ENCODE measurements at places on chromosomes 7 and 10. TPM values are rescaled to one million over a fixed set of nuclear protein-coding genes. Genes with fewer than 3 reads are reported as not detected.

DNA sequence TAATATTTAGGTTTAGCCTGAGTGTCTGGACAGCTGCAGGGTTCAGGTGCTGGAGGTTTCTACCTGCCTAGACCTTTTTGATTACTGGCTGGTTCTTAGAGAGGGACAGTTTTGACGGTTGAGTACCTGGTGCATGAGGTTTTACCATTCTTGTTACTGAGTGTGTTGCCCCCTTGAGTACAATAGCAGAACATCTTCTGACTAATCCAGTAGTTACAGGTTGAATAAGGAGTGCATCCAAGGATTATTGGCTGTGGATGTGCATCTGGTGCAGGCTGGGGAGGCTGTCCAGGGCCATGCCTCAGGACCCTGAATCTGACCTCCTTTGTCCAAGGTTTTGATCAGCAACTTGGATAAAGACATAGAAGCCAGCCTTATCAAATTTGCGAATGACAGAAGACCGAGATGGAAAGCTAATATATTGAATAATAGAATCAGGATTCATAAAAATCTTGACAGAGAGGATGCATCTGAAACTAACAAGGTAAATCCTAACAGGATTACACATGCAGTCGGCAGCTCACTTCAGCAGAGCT, 23.1 kb downstream of the PLPP4 start:
- H3K36me3 ChIP-seq = no peaks in the 10 kb centered on the region
- no peak for DNase-seq
- H3K4me3 ChIP-seq = no peak overlapping the region
- no peak overlapping the region for H3K27ac ChIP-seq

- H3K36me3 ChIP-seq = no peaks in the 10 kb centered on the region
- peaks cover 100% of the 10 kb centered on the region for H3K27me3 ChIP-seq
- no peak for DNase-seq
Measured at GRCh38 chr10:101241840-101242707, 12.8 kb upstream of the LBX1 start.

- H3K27me3 ChIP-seq = no peaks in the 10 kb centered on the region
- H3K27ac ChIP-seq = no peak overlapping the region
- no peaks in the 10 kb centered on the region for H3K36me3 ChIP-seq
- no peak for DNase-seq
Measured at GRCh38 chr7:112120696-112121217, 85.4 kb downstream of the DOCK4 start.

GRCh38 chr7:24440892-24441291, 132.4 kb upstream of the PALS2 start:
- no peak overlapping the region for H3K4me3 ChIP-seq
- DNase-seq = no peak
- no peak overlapping the region for H3K27ac ChIP-seq
- no peaks in the 10 kb centered on the region for H3K36me3 ChIP-seq

AHR gene
- 5.0 TPM for total RNA-seq

DNA sequence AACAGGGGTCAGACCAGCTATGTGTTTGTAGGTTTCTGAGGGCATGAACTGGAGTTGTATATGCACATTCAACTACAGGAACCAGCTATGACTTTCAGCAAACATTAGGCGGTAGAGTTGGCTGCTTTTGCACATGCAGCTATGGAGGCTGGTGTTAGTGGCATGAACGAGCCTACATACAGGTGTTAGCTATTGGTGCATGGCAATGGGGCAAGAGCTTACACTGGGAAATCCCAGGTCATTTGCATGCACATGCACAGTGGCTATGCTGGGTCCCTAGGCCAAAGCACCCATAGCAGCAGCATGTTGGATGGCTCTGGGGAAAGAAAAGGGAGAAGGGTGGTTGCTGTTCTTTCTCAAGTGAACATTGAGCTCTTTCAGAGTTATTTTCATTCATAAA, 1018.5 kb upstream of the PHF14 start:
- H3K27me3 ChIP-seq = no peaks in the 10 kb centered on the region
- no peak for DNase-seq
- no peak overlapping the region for H3K27ac ChIP-seq

DNA sequence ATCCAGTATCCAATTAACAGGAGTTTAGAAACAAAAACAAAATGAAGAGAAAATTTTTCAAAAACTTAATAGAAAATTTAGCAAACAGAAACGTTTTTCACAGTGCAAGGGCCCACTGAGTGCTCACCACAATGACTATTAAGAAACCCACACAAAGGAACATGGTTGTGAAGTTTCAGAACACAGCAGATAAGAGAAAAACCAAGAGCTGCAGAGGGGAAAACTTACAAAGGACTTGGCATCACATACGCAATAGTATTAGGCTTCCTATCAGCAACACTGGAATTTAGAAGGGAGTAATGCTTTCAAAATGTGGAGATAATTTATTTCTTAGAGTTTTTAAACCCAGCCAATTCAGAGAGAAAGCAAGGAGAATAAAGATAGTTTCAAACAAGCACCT, 1.7 kb upstream of the C7orf25 start:
- no peak for DNase-seq
- H3K27me3 ChIP-seq = no peaks in the 10 kb centered on the region
- no peak overlapping the region for H3K27ac ChIP-seq

DNA sequence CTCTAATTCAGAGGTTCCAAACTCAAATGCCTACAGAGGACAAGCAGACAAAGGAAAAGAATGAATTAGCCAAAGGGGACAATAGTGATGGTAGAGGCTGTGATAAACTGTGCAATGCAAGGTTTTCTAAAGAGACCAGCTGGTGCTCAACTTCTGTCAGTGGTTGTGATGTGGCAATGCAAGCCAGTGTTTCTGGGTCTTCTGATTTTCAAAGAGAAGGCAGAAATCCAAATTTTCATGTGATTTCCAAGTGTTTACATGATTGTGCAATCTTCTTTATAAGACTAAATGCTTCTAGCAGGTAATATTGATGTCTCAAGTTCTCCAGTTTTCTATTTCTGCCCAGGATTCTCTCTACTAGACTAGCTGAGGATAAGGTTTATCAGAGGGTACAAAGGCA, 135.9 kb downstream of the PCDH15 start:
- no peak for DNase-seq
- no peaks in the 10 kb centered on the region for H3K27me3 ChIP-seq
- H3K36me3 ChIP-seq = no peaks in the 10 kb centered on the region

GOLGA7B gene
- 0.09 TPM for total RNA-seq

- DNase-seq = no peak
- H3K27me3 ChIP-seq = peaks cover 9% of the 10 kb centered on the region
- no peaks in the 10 kb centered on the region for H3K4me1 ChIP-seq
- no peaks in the 10 kb centered on the region for H3K36me3 ChIP-seq
- no peak overlapping the region for H3K4me3 ChIP-seq
Measured at GRCh38 chr7:150910996-150911422, 58.7 kb downstream of the AOC1 start.

DNA sequence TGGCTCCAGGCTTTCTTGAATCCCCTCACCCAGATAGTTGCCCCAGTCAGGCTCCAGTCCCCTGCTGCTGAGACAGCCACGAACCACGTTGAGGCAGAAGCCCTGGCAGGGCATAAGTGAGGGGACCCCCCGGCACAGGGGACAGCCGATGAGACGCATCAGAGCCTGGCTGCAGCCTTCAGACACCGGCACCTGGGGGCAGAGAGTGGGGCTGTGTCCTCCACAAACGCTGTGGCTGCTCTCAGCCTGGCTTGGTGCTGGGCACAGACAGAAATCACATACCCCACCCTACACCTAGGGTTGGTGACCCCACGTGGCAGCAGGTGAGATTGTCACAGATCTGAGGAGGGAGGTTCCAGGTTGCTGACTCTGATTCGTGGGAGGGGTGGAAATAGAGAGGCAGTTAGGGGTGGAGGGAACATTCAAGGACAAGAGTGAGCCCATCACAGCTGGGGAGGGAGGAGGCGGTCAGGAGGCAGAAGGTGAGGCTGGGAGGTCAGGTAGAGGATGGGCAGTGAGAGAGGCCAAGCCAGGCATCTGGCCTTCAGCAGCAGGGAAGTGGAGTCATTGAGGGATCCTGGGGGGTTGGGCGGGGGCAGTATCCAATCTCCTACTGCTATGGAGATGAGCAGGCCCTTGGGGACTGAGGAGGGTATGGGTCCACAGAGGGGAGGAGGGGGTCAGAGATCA, 3.2 kb downstream of the GPC2 start:
- no peak overlapping the region for H3K27ac ChIP-seq
- no peaks in the 10 kb centered on the region for H3K36me3 ChIP-seq
- DNase-seq = no peak
- H3K4me1 ChIP-seq = peaks cover 23% of the 10 kb centered on the region
- no peak overlapping the region for H3K4me3 ChIP-seq

- no peaks in the 10 kb centered on the region for H3K36me3 ChIP-seq
- no peaks in the 10 kb centered on the region for H3K27me3 ChIP-seq
- no peak overlapping the region for H3K4me3 ChIP-seq
- H3K4me1 ChIP-seq = peaks cover 7% of the 10 kb centered on the region
- no peak for DNase-seq
Measured at GRCh38 chr7:85103357-85103756, 83.5 kb downstream of the SEMA3D start.

DNA sequence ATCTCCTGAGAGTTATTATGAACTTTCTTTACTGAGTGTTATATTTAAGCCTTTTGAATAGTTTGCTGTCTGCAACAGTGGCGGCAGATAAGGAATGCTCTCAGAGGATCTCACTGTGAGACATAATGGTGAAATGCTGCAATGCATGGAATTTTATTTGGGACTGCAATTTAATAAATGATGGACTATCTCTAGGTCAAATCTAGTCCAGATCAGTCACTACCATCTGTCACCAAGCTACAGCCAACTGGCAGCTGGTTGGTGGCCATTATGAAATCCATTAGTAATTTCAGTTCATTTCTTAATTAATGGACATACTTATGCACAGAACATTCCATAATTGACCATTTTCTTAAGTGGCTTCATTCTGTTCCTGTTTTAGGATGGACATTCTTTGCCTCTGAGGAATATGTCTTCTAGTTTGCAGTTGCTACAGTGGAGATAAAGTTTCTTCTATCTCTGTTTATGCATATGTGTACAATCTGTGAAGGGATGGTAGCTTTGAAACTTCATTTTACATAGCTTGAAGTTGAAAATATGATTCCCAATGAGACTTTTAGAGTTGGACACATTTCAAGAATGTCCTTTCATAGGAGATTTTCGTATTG, 586.6 kb downstream of the SUGCT start:
- no peak for DNase-seq
- H3K27ac ChIP-seq = no peak overlapping the region
- H3K27me3 ChIP-seq = no peaks in the 10 kb centered on the region

- no peak overlapping the region for H3K27ac ChIP-seq
- H3K27me3 ChIP-seq = no peaks in the 10 kb centered on the region
- H3K36me3 ChIP-seq = no peaks in the 10 kb centered on the region
- H3K4me3 ChIP-seq = no peak overlapping the region
- DNase-seq = no peak
Measured at GRCh38 chr10:24825551-24825950, 101.9 kb upstream of the ARHGAP21 start.

GRCh38 chr7:116218051-116218645, 7.8 kb downstream of the TES start:
- H3K4me3 ChIP-seq = no peak overlapping the region
- no peak overlapping the region for H3K27ac ChIP-seq
- H3K27me3 ChIP-seq = peaks cover 4% of the 10 kb centered on the region
- H3K36me3 ChIP-seq = no peaks in the 10 kb centered on the region
- DNase-seq = no peak
- peaks cover 6% of the 10 kb centered on the region for H3K4me1 ChIP-seq

KNDC1 gene
- total RNA-seq = 1.8 TPM

C7orf57 gene
- total RNA-seq = not detected

- no peaks in the 10 kb centered on the region for H3K36me3 ChIP-seq
- no peaks in the 10 kb centered on the region for H3K4me1 ChIP-seq
- H3K4me3 ChIP-seq = no peak overlapping the region
- DNase-seq = no peak
Measured at GRCh38 chr10:24502801-24503460, 220.8 kb downstream of the ARHGAP21 start.

GRCh38 chr10:70542565-70542938, 60.0 kb downstream of the PRF1 start:
- no peaks in the 10 kb centered on the region for H3K36me3 ChIP-seq
- DNase-seq = no peak
- H3K4me1 ChIP-seq = peaks cover under 1% of the 10 kb centered on the region
- no peak overlapping the region for H3K27ac ChIP-seq
- no peak overlapping the region for H3K4me3 ChIP-seq

DNA sequence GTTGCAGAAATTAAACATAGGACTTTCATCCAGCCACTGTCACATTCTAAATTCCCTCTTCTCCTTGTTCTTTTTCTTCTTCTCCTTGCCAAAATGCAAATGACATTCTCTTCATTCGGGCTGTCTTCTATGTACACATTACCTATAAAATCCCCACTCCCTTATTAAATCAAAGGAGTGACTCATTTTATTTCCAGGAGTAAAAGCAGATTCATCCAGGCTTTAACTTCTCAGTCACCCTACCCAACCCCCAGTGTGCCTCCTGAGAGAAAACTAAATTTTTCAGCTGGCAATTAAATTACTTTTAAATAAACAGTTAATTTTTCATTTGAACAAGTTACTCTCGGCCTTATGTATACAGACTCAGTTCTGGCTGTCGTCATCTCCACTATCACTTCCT, 223.9 kb upstream of the SHH start:
- no peaks in the 10 kb centered on the region for H3K27me3 ChIP-seq
- H3K27ac ChIP-seq = no peak overlapping the region

- peaks cover 11% of the 10 kb centered on the region for H3K4me1 ChIP-seq
- H3K27me3 ChIP-seq = no peaks in the 10 kb centered on the region
- no peak overlapping the region for H3K27ac ChIP-seq
- H3K36me3 ChIP-seq = peaks cover 9% of the 10 kb centered on the region
- no peak overlapping the region for H3K4me3 ChIP-seq
- DNase-seq = no peak
Measured at GRCh38 chr7:107944411-107945169, 53.6 kb downstream of the DLD start.

- DNase-seq = no peak
- H3K4me3 ChIP-seq = no peak overlapping the region
- H3K27ac ChIP-seq = no peak overlapping the region
- no peaks in the 10 kb centered on the region for H3K27me3 ChIP-seq
- H3K4me1 ChIP-seq = no peaks in the 10 kb centered on the region
Measured at GRCh38 chr7:69208848-69209247, 389.4 kb upstream of the AUTS2 start.

DNA sequence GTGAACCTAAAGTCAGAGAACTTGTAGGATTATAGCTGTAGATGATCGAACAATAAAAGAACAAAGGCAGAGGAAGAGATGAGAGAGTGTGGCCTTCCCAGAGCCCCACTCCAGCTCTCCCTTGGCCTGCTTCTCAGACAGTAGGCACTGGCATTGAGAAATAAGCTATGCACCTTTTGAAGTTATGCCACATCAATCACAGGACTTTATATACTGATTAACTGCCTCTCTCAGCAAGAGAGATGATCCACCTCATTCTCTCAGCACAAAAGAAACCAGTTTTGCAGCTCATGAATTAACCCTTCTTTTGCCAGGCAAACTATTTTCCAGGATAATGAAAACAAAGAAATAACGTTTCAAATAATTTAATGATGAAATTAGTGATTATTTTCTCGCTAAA, 22.0 kb upstream of the CTTNBP2 start:
- DNase-seq = no peak
- H3K36me3 ChIP-seq = no peaks in the 10 kb centered on the region
- no peaks in the 10 kb centered on the region for H3K4me1 ChIP-seq
- no peaks in the 10 kb centered on the region for H3K27me3 ChIP-seq
- H3K4me3 ChIP-seq = no peak overlapping the region
- no peak overlapping the region for H3K27ac ChIP-seq

GCK gene
- total RNA-seq = 0.15 TPM

Data from neural progenitor cell (in vitro differentiated cells).